ENCODE measurements at places on chromosomes 6 and 20. TPM values are rescaled to one million over a fixed set of nuclear protein-coding genes. Genes with fewer than 3 reads are reported as not detected.

DNA sequence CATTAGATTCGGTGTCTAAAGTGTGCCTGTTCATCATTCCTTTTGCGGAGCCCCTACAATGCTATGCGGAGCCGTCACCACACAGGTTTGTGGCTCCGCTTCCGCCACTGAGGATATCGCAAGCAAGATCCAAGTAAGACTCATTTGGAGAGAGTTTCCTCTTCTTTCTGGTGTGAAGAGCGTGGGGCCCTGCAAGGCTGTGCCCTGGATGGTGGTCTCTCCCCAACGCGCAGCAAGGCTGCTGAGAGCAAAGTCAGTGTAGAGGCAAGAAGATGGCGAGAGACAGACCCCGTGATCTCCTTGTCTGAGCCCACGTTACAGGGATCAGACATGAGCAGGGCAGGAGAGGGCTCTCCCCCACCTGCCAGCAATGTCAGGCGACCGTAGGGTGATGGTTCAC, 96.3 kb upstream of the AFDN start:
- no peak for DNase-seq

GRCh38 chr6:37920667-37921066, 101.1 kb downstream of the ZFAND3 start:
- no peak for DNase-seq

The B3GALT4 gene
- 22.0 TPM for total RNA-seq

- DNase-seq: no peak
These were observed 31.4 kb upstream of the FUCA2 start for GRCh38 chr6:143542888-143543287.

DNA sequence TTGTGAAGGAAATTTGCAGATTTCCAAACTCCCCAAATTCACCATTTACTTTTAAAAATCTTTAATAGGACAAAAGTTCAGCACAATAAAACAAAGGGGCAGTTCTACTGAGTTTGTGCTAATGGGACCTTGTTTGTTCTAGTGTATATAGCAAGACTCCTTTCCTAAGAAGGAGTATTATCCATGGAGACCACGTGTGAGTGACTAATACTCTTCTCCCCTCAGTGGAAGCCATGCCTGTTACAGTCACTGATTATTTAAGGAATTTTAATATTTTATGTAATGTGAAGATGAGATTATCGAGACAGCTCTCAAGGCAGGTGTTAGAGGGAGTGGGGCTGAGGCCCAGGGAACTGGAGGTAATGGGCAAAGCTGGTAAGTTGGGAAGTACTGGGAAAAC, 16.4 kb upstream of the QKI start:
- DNase-seq: no peak

GRCh38 chr6:99821164-99821563, 172.9 kb downstream of the MCHR2 start:
- peak; percentile 76 for DNase-seq

GRCh38 chr20:55437798-55438415, 567.4 kb downstream of the CBLN4 start:
- DNase-seq: no peak

The PSORS1C2 gene
- not detected for total RNA-seq

GRCh38 chr6:121573481-121573880, 138.0 kb downstream of the GJA1 start:
- DNase-seq: no peak

The TMEM151B gene
- total RNA-seq: 0.19 TPM

The HUS1B gene
- total RNA-seq: 0.64 TPM

The SERPINB6 gene
- 139 TPM for total RNA-seq

The ARMH2 gene
- not detected for total RNA-seq

Measured in colonic mucosa (tissue), 4 donors.